ENCODE measurements at places on chromosomes 7 and 10.

- no peak for DNase-seq
These were observed 31.2 kb downstream of the CCDC126 start for GRCh38 chr7:23628370-23628769.

GRCh38 chr7:158419238-158419785 is 168.3 kb downstream of the PTPRN2 start:
- no peak for DNase-seq

- DNase-seq, result no peak
These were observed 26.8 kb downstream of the VOPP1 start for GRCh38 chr7:55545496-55545895.

DNA sequence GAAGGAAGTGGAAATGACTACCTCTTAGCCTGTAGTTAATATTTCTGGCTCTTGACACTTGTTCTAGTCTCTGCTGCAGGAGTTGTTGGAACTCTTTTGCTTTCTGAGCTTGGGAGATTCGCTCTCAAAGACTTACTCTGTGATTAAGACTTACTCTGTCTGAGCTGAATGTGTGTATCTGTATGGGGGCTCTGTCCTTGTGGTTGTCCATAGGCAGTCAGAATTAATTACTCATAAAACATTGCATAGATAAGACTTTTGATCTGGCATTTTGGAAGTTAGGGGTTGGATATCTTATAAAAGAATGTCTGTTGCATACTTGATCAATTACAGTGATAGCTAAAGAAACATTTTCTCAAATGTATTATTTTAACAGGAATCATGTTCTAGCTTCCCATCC is 199.2 kb upstream of the KIAA1217 start:
- no peak for DNase-seq
